ENCODE measurements at places on chromosomes 12 and 14.

GRCh38 chr12:124875803-124876132, 12.1 kb upstream of the SCARB1 start:
- no peak for DNase-seq

DNA sequence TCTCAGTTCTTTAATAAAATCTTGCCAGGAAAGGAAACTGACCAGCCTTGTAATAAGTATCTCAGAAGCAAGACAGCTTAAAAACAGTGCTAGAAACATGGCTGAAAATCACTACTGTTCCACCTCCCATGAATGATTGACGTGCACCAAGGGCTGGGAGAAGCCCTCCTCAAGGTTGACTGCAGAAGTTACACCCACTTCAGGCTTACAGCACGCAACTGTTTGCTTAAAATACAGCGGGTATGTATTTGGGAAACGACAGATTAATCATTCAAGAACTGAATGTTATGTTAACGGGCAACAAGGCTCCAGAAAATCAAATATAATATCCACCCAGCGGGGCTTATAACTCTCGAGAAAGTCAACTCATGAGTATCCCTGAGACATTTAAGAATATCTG, 22.1 kb downstream of the PRKD1 start:
- DNase-seq, result no peak

DNA sequence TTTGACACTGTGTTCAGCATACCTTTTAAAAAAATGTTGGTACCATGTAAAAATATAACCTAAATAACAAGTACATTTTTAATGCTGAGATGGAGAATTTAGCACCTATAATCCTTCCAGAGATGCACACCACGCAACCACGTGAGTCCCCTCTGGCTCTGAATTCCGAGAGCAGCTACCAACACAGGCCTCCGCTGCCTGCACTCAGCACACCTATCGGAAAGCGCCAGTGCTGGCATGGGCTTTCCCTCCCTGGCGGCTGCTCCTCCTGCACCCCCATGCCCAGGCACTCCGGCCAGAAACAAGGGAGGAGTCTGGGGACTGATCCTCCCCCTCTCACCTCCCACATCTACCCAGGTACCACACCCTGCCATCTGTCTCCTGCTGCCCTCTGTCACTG, 47.0 kb downstream of the ITPK1 start:
- DNase-seq, result no peak

- DNase-seq, result no peak
These were observed 83.3 kb upstream of the SLC38A4 start for GRCh38 chr12:46908936-46909635.

DNA sequence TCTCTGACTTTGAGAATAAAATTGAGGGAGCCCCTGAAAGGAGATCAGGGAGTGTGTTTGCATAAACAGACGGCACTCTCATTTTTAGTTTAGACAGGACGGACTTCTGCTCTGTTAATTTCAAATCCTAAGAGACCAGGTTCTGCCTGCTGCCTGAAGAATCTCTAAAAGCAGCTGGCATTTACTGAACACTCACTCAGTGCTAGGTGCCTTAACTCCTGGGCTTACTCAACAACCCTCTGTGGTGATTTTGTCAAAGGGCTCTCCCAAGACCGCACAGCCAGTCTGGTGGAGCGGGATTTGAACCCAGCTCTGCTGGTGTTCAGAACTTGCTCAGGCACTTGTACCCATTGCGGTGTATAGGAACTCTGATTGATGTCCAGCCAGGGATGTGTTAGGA, 2.2 kb downstream of the ORAI1 start:
- no peak for DNase-seq

DNA sequence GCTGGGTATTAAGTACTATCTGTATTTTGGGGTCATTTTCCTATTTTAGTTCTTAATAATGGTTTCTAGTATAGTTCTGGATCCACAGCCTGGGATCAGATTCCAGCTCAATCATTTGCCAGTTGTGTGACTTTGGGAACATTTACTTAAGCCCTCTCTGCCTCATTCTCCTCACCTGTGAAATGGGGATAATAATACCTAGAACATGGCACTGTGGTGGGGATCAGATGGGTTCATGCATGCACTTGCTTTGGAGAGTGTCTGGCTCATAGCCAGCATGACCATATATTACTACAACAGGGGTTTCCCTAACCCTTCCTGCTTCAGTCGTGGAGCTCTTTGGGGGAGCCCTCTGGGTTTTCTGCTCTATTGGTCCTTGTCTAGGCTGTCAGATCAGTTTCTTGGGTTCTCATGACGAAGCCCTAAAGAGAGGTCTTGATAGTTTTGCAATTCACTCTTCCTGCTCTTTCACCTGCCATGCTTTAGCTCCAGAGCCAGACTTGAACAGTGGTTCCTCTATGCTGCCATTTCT, 34.1 kb upstream of the SMOC1 start:
- DNase-seq, result no peak

DNA sequence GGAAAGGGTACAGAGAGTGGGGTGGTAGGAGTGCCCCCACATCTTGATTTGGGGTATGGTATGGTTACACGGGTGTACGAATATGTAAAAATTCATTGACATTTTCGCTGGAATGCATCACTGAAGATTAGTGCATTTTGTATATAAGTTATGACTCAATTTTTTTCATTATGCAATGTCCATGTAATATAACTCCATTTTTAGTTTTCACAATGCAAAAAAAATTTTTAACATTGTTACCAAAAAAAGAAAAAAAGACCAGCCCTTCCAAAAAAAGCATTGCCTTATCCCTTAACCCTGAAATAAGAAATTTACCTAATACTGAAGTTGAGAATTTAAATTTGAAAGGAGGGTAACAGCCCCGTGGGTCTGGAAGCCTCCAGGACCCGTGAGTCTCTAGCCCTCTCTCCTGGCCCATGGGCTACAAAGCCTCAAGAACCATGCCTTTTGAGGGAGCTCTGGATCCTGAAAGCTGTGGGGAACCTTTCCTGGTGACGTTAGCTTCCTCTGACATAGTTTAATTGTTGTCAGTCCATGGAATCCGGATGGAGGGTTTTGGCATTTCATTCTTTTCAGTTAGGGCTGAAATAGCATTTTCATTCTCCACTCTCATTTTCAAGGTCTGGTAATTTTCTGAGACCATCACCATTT, 55.6 kb upstream of the ACTN1 start:
- no peak for DNase-seq

GRCh38 chr12:84807249-84807648, 105.3 kb downstream of the SLC6A15 start:
- no peak for DNase-seq

DNA sequence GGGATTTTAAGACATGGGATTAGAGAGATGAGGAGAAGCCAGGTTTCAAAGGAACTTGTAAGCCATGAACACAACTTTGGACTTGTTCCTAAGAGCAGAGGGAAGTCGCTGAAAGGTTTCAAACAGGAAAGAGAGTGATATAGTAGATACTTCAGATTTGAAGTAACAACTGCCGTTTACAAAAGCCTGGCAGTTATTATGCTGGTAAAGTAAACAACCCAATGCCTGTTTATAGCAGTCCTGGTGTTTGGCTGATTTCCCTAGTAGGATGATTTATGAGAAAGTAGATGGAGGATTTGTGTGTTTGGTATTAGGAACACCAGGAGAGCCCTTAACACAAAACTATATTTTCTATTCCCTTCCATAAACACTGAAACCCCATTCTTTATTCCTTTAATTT, 285.7 kb downstream of the RMST start:
- DNase-seq, result no peak

All from cortex of kidney (tissue), 1 donor.